ENCODE measurements at places on chromosomes 4 and X. TPM values are rescaled to one million over a fixed set of nuclear protein-coding genes. Genes with fewer than 3 reads are reported as not detected.

KLKB1 gene
- polyA plus RNA-seq = not detected

DNA sequence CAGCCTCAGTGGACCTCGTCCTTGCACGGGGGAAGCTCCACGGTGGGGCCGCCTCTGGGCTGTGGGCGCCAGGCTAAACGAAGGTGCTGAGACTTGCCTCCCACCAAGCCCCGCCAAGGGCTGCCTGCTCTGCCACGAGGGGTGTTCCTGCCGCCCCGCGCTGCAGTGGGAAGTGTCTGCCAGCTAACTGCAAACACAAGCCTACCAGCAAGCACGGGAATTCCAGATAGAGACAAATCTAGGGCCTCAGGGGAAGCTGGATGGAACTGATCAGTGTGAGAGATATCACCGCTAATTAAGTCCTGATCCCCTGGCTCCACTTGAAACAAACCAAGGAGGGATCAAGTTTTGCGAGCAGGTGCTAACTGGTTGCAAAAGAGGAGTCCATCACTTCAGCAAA lies 181.6 kb upstream of the LEF1 start:
- DNase-seq = no peak

GRCh38 chrX:67384403-67384802 lies 159.4 kb upstream of the AR start:
- no peak for DNase-seq

HTR2C gene
- polyA plus RNA-seq = not detected

DNA sequence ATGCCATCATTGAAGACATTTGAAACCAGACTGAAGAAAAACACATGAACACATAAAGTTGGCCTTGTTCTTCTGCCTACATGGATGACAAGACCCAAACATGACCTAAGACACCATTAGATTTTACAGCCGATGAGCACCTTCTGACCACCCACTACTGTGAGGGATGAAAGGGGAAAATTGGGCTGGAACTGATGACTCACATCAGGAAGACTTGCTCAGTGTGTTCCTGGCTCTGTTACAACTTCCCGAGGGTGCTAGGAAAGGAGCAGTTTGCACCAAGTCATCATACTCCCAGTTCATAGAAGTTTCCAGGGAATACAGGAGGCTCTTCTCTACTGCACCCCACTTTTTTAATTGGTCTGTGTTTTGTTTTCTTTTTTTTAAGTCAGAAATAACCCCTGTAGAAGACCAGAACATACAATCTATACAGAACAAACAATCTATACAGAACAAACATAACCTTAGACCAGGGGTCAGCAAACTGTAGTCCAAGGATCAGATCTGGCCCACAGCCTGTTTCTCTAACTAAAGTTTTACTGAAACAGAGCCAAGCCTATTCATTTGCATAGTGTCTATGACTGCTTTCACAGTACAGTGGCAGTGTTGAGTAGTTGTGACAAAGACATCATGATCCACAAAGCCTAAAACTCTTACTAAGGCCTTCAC lies 25.3 kb downstream of the BTC start:
- DNase-seq = no peak

DNA sequence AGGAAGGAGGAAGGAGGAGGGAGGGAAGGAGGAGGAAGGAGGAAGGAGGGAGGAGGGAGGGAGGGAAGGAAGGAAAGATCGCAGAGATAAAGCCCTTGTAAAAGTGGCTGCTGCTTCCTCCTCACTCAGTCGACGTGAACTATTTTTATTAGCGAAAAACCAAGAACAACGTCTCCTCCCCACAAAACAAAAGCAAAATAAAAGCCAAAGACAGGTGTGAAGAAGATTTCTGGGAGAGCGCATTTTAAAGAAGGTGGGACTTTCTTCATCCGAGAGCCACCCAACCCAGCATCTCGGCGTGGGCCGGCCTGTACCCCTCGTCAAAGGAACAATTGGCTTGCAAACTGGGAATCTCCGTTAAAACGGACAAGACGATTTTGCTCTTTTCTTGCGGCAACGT lies 40.7 kb upstream of the ASMTL start:
- no peak for DNase-seq

- no peak for DNase-seq
Measured at GRCh38 chr4:61200916-61201526, 895 bp downstream of the ADGRL3 start.

CFAP99 gene
- not detected for polyA plus RNA-seq

DNA sequence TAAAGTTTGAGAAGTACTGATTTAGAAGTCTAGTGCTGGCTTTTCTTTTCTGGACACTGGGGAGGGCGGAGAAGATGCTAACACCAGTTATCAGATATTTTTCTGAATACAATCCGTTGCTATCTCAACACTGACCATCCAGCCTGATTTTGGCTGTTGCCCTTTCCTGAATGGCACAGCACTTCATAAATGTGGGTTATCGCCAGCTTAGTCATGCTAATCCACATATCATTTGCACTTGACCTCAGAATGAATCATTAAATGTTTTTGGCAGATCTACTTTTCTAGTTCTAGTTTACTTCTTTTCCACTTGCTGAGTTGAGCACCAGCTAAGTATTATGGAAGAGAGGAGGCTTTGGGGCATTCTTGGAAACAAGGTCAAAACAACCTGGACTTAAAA lies 60.8 kb upstream of the ESX1 start:
- no peak for DNase-seq

DNA sequence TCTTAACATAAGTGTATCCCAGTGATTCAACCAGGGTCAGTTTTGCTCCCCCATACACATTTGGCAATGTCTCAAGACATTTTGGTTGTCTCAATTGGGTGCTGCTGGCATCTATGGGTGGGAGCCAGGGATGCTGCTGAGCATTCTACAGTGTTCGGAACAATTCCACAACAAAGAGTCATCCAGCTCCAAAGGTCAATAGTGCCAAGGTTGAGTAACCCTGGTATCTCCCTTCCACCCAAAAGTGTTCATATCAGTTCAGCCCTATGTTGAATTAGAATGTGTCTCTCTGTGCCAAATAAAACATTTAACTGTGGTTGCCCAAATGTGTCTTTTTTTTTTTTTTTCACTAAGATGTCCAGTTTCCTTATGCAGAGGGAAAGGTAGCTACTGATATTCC lies 129.4 kb upstream of the RAI2 start:
- DNase-seq = no peak

DNA sequence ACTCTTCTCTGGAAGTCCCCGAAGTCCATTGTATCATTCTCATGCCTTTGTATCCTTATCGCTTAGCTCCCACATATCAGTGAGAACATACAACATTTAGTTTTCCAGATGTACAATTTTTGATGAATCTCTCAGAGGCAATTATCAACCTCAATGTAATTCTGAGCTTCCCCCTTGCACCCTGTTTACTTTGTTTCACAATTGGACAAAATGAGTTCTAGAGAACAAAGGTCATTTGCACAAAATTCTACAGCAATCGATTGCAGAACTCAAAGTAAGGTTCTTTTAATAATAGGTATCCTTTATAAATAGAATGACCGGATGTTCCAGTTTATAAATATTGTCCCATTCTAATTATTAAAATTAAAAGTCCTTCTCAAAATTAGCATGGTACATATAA lies 79.3 kb downstream of the SLC16A2 start:
- DNase-seq = no peak

DNA sequence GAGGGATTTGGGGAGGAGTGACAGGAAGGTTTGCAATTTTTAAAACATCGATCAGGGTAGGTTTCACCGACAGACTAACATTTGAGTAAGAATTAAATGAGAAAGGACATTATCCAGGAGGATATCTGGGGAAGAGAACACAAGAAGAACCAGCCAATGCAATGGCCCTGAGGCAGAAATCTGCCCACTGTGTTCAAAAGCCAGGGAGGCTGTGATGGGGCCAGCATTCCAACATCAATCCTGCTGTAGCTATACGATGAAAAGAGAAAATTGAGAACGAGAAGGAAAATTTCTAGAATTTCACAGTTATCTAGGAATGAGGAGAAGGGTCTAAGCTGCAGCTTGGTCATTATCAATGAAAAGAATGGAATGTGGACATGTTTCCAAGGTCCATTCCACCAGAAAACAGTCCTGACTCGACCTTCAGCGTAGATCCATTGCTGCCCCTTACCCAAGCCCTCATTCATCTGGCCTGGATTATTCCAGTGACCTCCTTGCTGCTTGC lies 84.4 kb downstream of the APBB2 start:
- DNase-seq = no peak

- no peak for DNase-seq
Measured at GRCh38 chrX:54695816-54696487, 102.1 kb downstream of the ITIH6 start.

GLRA3 gene
- polyA plus RNA-seq = not detected

GRCh38 chrX:114338870-114339269 lies 245.0 kb upstream of the HTR2C start:
- no peak for DNase-seq

LINC00632 gene
- not detected for polyA plus RNA-seq

DNA sequence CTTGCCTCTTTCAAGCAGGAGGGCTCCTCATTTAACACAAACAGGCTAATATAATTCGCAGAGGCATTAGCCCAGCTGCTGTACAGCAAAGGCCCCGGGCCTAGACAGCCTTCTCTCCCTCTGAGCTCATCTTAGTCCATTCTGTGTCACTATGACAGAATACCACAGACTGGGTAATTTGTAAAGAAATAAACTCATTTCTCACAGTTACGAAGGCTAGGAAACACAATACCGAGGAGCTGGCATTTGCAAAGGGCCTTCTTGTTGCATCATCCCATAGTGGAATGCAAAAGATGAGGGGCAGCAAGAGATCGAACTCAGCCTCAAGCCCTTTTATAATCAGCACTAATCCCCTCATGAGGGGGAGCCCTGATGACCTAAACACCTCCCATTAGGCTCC lies 48.5 kb downstream of the TSPAN5 start:
- no peak for DNase-seq

GRCh38 chr4:170198747-170199146 lies 109.0 kb upstream of the AADAT start:
- no peak for DNase-seq

GRCh38 chrX:11331788-11332187 lies 38.6 kb downstream of the AMELX start:
- no peak for DNase-seq

GLOD5 gene
- polyA plus RNA-seq = not detected

GRCh38 chrX:11254417-11255109 lies 38.6 kb upstream of the AMELX start:
- DNase-seq = no peak

DNA sequence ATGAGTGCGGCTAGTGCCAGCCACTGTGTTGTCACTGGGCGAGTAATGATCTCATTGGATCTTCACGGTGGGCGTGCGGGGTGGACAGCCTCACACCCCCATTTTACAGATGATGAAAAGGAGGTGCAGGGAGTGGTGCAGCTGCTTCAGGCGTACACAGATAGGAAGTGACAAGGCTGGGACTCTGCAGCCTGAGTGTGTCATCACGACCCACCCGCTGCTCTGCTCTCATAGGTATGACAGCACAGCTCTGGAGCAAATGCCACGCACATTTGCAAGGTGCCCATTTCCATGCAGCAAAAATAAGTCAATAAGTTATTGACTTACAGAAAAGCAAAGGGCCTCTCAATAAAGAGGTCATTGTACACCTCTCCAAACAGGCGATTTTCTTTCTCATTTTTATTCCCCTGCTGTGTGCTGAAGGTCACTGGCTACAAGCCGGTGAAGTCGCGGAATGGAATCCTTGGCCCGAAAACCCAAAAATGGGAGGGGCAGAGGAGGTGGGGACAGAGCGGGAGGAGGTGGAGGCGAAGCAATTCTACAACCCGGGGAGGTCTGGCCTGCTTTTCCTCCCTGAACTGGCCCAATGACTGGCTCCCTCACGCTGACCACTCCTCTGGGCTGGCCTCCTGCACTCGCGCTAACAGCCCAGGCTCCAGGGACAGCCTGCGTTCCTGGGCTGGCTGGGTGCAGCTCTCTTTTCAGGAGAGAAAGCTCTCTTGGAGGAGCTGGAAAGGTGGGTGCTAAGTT lies at the start of gene SOD3:
Gene SOD3 (plus strand): TSS at position 658 of the 750 bp plus-strand sequence. CDS start 3,949 bp downstream, outside the sequence.
- DNase-seq = no peak

DNA sequence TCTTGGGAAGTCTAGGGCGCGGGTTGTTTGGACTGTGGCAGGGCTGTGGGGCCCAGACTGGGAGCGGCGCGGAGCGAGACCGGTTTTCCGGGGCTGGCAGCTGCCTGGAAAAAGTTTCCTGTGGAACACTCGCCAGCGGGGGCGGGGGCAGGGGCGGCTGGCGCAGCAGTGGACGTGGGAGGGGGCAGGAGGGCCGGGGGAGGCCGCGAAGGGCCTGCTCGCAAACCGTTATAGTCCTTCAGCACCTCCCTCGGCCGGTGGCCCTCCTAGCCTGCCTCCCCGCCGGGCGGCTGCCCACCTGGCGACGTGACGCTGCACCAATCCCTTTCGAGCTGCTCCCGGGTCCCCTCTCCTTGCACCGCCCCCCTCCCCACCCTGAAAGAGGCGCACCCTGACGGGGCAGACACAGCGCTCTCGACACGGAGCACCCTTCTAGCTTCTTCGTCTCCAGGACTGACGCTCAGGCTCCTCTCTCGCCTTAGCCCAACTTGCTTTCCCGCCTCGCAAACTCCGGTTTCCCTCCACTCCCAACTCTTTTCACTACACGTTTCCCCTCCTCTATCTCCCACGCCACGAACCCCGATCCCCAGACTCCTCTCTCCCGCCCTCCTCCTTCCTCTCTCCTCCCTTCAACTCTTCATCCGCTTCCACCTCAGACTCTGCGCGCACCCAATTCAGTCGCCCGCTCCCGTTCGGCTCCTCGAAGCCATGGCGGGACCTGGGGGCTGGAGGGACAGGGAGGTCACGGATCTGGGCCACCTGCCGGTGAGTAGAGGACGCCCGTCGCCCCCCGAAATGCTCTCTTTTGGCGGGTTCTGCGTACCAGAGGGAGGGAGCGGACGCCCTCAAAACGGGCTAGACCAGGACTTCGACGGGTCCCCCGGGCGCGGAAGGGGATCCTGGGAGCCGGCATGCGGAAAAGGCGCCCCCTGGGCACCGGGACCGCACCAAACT lies at the start of gene NRK:
Gene NRK (plus strand): TSS at position 402 of the 954 bp plus-strand sequence. CDS start 307 bp downstream, at position 709.
- no peak for DNase-seq
